Right lung (tissue), 10 donors: ENCODE measurements at places on chromosomes 6 and 20. TPM values are rescaled to one million over a fixed set of nuclear protein-coding genes. Genes with fewer than 3 reads are reported as not detected.

Gene MYL9
- 182 TPM for polyA plus RNA-seq

Gene HAO1
- polyA plus RNA-seq, result not detected

Gene SMIM8
- polyA plus RNA-seq, result 20.8 TPM

Gene ZC2HC1B
- polyA plus RNA-seq, result not detected

Gene CD40
- 13.7 TPM for polyA plus RNA-seq

Gene PPP1R11
- polyA plus RNA-seq, result 57.2 TPM

Gene CNKSR3
- 29.3 TPM for polyA plus RNA-seq

Gene LRRC1
- polyA plus RNA-seq, result 9.3 TPM

Gene TPD52L1
- polyA plus RNA-seq, result 105 TPM

Gene TSBP1
- 0.15 TPM for polyA plus RNA-seq

Gene CALHM6
- 5.5 TPM for polyA plus RNA-seq

Gene MICAL1
- polyA plus RNA-seq, result 65.3 TPM

Gene HLA-G
- polyA plus RNA-seq, result 10.5 TPM

Gene PACSIN1
- 0.31 TPM for polyA plus RNA-seq

Gene PTCRA
- 0.28 TPM for polyA plus RNA-seq
